ENCODE measurements at places on chromosomes 7 and 10.

- DNase-seq: no peak
- no peak overlapping the region for H3K4me3 ChIP-seq
- H3K4me1 ChIP-seq: no peaks in the 10 kb centered on the region
- no peaks in the 10 kb centered on the region for H3K36me3 ChIP-seq
- H3K27ac ChIP-seq: no peak overlapping the region
- H3K27me3 ChIP-seq: no peaks in the 10 kb centered on the region
These were observed 65.6 kb upstream of the CCDC6 start for GRCh38 chr10:59971915-59972314.

- peaks cover 3% of the 10 kb centered on the region for H3K27me3 ChIP-seq
- no peak overlapping the region for H3K27ac ChIP-seq
- no peaks in the 10 kb centered on the region for H3K4me1 ChIP-seq
- DNase-seq: no peak
These were observed 136.2 kb upstream of the FZD8 start for GRCh38 chr10:35778306-35778705.

GRCh38 chr10:74674927-74675326 lies 151.5 kb upstream of the KAT6B start:
- H3K4me3 ChIP-seq: no peak overlapping the region
- no peaks in the 10 kb centered on the region for H3K4me1 ChIP-seq
- H3K27ac ChIP-seq: no peak overlapping the region
- DNase-seq: no peak

DNA sequence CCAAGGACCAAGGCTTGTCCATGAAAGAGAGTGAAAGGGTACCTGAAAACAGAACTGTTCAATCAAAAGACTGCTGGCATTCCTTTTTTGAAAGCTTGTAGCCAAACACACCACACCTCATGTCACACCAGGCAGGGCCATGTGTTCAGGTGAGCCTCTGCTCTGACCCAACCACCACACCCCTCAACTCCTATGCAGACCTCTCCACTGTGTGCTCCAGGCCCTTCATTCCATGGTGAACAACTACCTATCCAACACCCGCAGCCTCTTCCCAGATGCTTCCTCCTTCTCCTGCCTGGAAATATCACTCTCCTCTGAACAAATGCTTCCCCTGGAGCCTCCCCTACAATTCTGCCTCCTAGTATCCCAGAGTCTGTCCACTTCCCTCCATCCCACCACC lies 166.6 kb downstream of the AVL9 start:
- no peaks in the 10 kb centered on the region for H3K4me1 ChIP-seq
- no peaks in the 10 kb centered on the region for H3K36me3 ChIP-seq
- DNase-seq: no peak
- no peak overlapping the region for H3K4me3 ChIP-seq

DNA sequence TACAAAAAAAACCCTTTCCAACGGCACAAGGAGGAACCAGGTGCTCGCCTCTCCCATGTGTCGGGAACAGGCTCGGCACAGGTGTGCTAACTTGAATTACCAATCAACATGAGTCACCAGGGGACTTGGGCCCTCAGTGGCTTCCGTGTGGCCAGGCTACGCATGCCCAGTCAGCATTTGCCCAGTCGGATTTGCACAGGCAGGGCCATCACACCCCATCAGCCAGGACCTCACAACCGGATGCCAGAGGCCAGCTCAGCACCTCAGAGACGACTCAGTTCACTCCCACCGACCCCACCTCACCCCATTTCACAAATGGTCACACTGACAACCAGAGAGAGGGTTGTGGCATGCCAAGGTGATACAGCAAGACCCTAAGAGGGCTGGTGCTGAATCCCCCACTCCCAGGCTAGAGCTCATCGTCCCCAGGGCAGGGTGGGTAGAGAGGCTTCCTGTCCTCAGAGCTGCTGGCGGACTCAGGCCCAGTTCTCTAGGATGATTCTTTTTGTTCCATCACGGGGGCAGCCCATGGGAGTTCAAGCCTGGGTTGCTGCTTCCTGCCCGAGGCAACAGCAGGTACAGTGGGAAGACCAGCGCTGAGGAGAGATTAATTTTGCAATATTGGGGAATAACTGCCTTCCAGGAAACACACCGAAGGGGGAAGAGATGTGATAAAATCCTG lies 13.6 kb downstream of the ANXA11 start:
- no peaks in the 10 kb centered on the region for H3K27me3 ChIP-seq

- H3K4me1 ChIP-seq: no peaks in the 10 kb centered on the region
- no peaks in the 10 kb centered on the region for H3K36me3 ChIP-seq
- H3K27ac ChIP-seq: no peak overlapping the region
- H3K4me3 ChIP-seq: no peak overlapping the region
These were observed 7.2 kb upstream of the SRI start for GRCh38 chr7:88226886-88227516.

DNA sequence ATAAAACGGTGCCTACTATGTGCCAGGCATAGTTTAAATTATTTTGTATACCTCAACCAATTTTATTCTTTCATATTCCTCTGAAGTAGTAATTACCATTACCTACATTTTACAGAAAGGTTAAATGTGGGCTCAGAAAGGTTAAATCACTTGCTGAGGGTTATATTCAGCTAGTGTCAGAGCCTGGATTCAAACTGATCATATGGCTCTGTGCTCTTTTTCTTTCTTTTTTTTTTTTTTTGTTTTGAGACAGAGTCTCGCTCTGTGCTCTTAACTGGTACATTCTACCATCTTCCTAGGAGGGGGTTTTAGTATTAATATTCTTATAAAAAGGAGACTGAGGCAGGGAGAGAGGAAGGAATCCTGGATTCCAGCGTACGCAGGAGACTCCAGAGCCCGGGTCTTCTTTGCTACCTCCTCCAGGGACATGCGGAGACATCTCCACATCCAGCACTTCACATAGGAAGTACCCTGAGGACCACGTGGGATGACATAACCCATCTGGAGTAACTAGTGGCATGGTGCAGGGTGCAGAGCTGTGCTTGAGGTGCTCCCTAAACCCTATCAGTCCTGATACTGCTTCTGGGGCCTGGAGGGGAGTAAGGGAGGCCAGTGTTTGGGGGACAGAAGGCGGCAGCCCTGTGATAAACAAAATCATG lies 29.6 kb upstream of the ATXN7L1 start:
- no peak overlapping the region for H3K27ac ChIP-seq
- H3K27me3 ChIP-seq: no peaks in the 10 kb centered on the region
- H3K4me3 ChIP-seq: no peak overlapping the region
- peaks cover 4% of the 10 kb centered on the region for H3K36me3 ChIP-seq

DNA sequence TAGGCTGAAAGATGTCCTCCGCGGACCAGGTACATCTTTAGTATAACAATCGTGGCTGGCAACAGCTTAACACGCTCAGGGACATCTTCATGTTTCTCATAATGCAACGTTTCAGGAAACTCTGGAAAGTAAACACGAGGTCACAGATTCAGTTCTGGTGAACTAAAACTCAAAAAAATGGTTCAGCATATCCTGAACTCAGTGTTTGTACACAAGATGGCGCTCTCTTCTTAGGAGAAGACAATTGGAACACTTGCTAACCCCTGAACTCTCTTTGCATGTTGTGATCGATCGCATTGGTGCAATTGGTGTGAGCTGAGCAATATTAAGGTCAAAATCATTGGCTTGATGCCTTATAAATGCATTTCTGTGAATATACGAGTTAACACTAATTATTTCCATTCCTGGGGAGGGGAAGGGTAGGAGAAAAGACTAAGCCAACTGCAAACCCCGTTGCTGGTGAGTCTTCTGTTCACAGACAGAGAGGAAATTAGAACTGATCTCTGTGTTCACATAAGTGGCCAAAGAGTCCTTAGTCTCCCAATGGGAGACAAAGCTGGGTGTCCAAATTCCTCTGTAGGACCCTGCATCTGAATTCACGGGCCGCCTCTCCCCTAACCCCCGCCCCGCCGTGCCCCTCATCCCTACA lies 52.6 kb upstream of the FAM180A start:
- peak overlapping the region; percentile 46 for H3K27ac ChIP-seq
- H3K27me3 ChIP-seq: no peaks in the 10 kb centered on the region
- no peaks in the 10 kb centered on the region for H3K4me1 ChIP-seq
- H3K36me3 ChIP-seq: no peaks in the 10 kb centered on the region

DNA sequence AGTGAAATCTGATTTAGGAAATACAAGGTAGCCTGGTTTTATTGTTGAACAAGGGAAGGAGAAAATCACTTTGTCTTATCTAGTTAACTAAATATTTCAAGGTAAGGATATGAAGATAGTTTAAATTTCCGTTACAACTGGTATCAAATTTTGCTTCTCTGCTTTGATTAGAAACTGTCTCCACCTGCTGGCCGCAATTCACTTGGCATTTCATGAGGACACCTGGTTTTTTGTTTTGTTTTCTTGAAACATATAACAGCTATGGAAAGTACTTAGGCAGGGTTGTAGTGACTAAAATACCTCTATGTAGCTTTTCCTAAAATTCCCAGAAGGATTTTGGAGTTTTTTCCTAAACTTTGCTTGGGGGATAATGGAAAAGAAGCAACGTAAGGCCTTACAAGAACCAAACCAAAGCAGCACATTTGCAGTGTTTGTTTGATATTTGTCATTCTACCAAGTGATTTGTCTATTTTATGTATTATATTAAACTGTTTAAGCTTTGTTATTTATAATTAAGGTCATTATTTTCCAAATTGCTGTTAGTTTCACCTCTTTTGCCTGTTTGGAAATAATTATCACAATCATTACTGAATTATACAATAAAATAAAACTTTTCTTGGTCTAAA lies 73.6 kb downstream of the AHCYL2 start:
- H3K4me3 ChIP-seq: no peak overlapping the region
- H3K27ac ChIP-seq: no peak overlapping the region
- no peak for DNase-seq
- no peaks in the 10 kb centered on the region for H3K27me3 ChIP-seq

GRCh38 chr10:11173042-11173441 lies 155.4 kb downstream of the CELF2 start:
- no peaks in the 10 kb centered on the region for H3K4me1 ChIP-seq
- peaks cover 4% of the 10 kb centered on the region for H3K36me3 ChIP-seq
- DNase-seq: no peak
- H3K4me3 ChIP-seq: no peak overlapping the region
- no peaks in the 10 kb centered on the region for H3K27me3 ChIP-seq

GRCh38 chr7:114650491-114650890 lies 235.9 kb downstream of the FOXP2 start:
- no peaks in the 10 kb centered on the region for H3K27me3 ChIP-seq
- no peaks in the 10 kb centered on the region for H3K4me1 ChIP-seq
- no peak for DNase-seq
- H3K27ac ChIP-seq: no peak overlapping the region

GRCh38 chr7:88835147-88835728 lies 39.7 kb upstream of the TEX47 start:
- H3K27ac ChIP-seq: no peak overlapping the region
- no peaks in the 10 kb centered on the region for H3K27me3 ChIP-seq
- no peak overlapping the region for H3K4me3 ChIP-seq
- H3K4me1 ChIP-seq: no peaks in the 10 kb centered on the region
- H3K36me3 ChIP-seq: no peaks in the 10 kb centered on the region
